Mesenchymal stem cell (in vitro differentiated cells and primary cell): ENCODE measurements at places on chromosomes 1 and 21.
A peak's percentile ranks its signal among the peaks of the same experiment; 100 is the strongest.

- no peak for DNase-seq
These were observed 110.4 kb downstream of the KCNT2 start for GRCh38 chr1:196497817-196498216.

- peak; percentile 22 for DNase-seq
These were observed at the start of gene MCOLN3 for GRCh38 chr1:85048296-85049064. TSS of gene MCOLN3 (minus strand) at chr1:85048500. CDS start at chr1:85045360, 3,140 bp downstream.

- no peak for DNase-seq
These were observed at the start of gene TMEM269 for GRCh38 chr1:42784946-42785693. TSS of gene TMEM269 (plus strand) at chr1:42784991. CDS start at chr1:42789894, 4,903 bp downstream.

DNA sequence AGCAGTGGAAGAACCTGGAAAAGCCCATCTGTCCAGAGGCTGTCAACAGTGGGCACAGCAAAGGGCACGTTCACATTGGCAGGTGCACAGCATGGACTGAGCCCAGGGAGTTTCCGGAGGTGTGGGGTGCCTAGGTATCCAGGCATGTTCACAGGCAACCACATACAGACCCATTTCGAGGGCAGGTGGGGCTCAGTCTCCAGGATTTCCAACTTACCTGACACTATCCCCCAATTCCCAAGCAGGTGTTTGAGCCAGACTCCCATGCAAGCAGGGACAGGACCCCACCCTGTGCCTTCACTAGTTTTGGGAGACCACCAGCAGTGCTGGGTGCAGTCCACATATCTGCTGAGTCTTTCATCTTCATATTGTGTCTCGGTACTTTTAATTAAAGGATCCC lies 65.0 kb upstream of the IRF2BP2 start:
- DNase-seq: no peak

DNA sequence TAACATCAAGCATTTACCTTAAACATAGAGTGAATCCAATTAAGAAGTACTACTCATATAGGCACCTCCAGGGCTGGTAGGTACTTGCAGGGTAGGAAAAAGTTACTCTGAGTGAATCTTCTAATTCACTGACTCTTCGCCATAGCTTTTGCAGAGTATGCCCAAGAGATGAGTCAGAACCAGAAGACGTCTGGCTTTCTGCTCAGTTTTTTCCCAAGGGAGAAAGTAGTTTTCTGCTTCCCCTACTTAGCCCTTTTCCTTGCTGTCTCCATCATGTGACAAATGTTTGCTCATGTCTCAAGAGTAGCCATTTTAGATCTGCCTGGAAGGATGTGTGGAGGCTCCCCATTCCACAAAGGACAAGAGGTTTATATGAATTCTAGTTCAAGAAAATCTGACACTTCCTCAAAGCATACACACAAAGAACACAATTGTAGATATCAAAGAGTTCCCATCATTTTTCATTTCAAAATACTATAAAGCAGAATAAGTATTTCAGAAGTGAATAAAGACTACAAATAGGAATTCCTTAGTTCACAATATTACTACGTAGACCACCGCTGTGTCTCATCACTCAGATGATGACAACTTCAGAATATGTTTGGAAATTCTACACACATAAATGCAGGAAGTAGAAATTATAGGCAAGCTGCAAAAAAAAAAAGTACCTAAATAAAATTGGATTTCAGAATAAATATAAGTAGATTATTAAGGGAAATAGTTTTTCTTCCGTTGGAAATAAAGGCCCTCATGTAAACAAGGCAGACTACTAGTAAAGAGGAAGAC lies 98.5 kb downstream of the ASH1L start:
- DNase-seq: peak; percentile 95

DNA sequence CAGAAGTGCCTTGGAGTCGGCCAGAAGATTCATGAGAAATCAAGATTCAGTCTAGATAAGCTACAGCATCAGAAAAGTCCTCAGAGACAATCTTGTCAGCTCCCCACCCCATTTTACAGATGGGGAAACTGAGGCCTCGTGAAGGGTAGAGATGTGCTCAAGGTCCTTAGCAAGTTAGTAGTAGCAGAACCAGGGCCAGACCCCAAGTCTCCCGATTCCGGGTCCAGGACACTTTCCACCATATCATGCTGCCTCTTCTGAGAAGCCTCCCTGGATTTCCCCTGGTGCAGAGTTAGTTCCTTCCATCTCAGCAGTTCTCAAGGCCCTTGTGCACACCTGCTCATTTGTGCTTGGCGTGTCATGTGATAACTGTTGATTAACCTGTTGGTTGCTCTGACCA lies 91.5 kb upstream of the ACTL8 start:
- DNase-seq: no peak

DNA sequence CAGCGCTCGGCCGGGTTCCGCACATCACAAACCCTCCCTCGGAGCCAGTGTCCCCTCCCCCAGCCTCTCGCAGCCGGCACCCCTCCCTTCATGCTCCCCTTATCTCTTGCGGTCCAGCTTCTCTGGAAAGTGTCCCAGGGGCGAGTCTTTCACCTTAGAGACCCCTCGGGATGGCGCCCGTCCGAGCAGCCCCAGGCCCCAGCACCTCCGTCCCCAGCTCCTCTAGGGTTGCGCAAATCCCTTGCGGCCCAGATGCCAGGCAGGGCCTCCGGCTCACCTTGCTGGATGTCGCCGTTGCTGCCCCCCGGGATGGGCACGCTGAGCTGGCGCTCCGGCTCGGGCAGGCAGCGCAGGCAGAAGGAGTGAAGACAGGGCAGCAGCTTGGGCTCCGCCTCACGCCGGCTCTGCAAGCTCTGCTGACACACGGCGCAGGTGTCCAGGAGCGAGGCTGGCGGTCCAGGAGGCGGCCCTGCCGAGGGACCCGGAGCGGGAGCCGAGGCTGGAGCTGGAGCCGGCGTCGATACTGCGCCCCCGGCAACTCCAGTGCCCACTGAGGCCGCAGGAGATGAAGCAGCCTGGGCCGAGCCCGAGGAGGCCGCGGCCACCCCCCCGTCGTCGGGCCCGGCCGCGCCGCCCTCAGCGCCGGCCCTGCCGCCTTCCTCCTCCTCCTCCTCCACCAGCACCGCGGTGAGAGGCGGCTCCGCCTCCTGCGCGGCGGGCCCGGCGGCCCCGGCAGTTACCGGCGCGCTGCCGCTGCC lies 550 bp downstream of the TRIM33 start:
- peak; percentile 36 for DNase-seq

DNA sequence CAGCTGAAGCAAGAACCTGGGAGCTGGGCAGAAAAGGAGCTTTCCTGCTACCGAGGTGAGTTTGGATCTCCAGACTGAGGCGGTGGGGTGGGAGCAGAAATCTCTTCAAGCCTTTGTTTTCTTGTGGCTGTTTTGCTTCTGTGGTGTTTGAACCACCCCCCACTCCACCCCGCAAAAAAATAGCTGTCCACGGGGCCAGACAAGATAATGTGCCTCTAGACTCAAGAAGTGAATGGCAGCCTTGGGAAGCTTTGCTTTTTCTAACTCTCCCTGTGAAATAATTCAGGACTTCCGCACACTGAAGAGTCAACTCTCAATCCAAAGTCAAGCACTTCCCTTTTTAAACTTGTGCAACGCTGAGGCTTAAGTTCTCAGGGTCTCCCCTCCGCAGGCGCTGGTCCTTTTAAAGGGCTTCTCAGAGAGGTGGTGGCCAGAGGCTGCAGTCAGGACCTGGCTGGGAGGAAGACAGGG lies 159.6 kb upstream of the COA6 start:
- no peak for DNase-seq

GRCh38 chr21:43805275-43805800 lies 16.0 kb downstream of the RRP1 start:
- DNase-seq: no peak

DNA sequence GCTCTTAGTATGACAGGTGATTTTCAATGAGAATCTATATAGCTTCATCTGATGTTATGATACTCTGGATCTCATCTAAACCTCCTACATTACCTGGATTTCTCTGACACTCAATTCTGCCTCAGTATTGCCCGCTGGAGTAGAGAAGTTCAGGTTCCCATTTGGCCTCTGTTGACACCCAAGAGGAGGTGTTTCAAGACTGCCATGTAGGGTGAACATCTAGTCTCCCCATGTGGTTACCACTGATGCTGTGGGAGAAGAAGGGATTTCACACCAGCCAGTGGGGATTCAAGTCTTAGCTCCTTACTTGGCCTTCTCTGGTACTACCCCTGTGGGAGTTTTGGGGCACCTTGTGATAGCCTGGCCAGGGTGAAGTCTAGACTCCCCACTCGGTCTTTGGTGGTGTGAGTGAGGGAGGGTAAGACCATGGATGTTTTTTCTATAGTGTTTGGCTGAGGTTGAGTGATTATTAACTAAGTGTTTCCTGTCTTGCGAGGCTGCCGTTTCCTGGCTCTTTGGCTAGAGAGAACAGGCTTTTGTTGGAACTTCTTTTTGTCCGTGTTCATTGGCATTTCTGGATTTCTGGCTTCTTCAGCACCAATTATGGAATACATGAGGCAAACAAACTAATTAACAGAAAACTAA lies 90.7 kb downstream of the RHOU start:
- no peak for DNase-seq

GRCh38 chr1:8213676-8214075 lies 104.2 kb upstream of the SLC45A1 start:
- DNase-seq: no peak

GRCh38 chr1:94279462-94279861 lies 42.1 kb upstream of the ARHGAP29 start:
- DNase-seq: no peak

GRCh38 chr1:155983191-155984024 lies 5.1 kb upstream of the ARHGEF2 start:
- peak; percentile 98 for DNase-seq

- peak; percentile 98 for DNase-seq
These were observed 25.3 kb downstream of the TMEM51 start for GRCh38 chr1:15178571-15179484.

DNA sequence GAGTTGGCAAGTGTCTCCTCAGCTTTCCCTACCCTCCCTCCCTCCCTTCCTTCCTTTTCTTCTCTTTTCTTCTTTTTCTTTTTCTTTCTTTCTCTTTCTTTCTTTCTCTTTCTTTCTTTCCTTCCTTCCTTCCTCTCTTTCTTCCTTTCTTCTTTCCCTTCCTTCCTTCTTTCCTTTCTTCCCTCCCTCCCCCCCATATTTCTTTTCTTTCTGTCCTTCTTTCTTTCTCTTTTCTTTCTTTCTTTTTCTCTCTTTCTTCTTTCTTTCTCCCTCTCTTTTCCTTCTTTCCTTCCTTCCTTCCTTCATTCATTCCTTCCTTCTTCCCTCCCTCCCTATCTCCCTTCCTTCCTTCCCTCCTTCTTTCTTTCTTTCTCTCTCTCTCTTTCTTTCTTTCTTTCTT lies 18.6 kb upstream of the TTC22 start:
- DNase-seq: no peak

DNA sequence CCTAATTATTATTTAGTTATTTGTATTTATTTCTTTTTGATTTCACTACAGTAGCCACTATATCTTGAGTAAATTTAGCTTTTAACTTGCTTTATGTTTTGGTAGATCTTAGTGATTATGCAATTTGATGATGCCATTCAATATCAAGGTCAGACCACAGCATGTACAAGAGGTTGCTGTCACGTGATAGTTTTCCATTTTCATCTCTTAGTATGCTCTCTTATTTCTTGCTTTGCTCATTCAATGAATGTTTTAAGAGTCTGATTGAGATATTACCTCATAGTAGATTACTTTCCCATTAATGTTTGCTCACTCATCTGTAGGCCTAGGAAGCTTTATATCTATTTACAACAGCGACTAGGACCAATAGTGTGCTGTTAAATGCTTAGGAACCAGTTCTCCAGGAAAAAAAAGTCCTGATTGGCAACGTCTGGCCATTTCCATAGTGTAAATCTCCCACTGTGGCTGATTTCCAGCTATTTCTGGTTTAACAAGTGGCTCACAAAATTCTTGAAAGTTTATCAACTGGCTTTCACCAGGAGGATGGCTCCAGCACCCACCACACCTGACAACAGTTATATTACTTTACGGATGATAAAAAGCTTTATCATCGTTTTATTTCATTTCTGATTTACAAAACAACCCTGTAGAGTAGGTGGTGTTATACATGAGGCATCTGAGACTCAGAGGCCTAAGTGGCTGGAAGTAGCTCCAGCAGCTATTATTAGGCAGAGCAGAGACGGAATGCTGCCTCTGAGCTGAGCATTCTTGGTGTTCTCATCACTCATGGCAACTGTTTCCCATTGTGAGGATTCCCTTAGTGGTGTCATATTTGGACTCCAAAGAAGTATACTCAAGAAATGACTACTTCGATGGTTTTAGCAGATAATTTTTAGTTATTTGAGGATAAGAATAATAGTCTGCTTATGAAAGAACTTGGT lies 235.2 kb downstream of the DISC1 start:
- DNase-seq: peak; percentile 44

DNA sequence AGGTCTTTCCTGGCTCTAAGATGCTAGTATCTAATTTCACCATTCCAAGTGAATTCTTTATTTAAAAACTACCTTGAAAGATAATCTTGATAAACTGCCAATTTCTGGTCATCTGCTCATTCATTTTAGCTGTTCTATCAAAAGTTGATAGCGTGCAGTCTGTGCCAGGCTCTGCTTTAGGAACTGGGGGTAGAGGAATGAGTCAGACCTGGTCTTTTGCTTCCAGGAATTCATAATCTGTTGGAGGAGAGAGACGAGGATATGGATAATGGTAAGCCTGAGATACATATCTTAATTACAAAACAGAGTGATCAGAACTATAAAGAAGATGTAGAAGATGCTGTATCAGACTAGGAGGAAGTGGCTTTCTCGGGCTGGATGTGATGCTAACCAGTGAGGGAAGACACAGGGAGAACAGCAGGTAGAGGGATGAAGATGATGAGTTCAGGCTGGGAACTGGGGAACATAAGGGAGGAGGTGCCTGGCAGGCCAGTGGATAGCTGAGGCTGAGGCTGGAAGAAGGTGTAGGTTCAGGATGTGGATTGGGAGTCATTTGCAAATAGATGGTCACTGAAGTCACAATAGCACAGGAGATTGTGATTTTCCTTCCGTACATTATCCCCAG lies 12.3 kb upstream of the PHC2 start:
- DNase-seq: peak; percentile 74

- DNase-seq: no peak
These were observed 477.6 kb upstream of the LRRC7 start for GRCh38 chr1:69090170-69090569.

GRCh38 chr1:201250326-201251011 lies 32.8 kb upstream of the PKP1 start:
- no peak for DNase-seq

GRCh38 chr1:113901191-113901590 lies 3.4 kb downstream of the AP4B1 start:
- DNase-seq: no peak

DNA sequence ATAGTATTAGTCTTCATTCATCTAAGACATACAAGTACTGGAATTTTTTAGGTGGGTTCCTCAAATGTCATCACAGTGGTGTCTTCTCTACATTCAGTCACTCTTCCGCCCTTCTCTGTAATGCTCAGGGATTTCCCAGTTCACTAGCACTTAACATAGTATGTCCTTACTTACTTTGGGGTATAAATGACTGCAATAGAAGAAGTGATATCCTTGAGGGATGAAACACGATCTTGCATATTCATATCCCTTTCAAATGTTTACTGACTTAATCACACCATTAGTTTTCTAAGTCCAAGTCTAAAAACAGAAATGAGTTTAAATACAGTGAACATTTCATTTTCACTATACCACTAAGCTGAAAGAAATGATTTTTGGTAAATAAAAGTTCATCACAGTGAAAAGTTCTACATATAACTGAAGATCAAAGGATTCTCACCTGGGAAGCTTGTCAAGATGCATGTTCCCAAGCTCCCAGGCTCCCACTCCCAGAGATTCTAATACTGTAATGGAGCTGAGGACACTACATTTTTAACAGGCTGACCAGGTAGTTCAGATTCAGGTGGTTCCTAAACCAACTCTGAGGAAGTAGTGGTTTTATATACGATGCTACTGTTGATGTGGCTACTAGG lies 29.7 kb downstream of the MRPL39 start:
- no peak for DNase-seq

GRCh38 chr1:233912447-233912846 lies 8.0 kb downstream of the SLC35F3 start:
- no peak for DNase-seq
